ENCODE measurements at places on chromosomes 5 and 9.
A peak's percentile ranks its signal among the peaks of the same experiment; 100 is the strongest.

DNA sequence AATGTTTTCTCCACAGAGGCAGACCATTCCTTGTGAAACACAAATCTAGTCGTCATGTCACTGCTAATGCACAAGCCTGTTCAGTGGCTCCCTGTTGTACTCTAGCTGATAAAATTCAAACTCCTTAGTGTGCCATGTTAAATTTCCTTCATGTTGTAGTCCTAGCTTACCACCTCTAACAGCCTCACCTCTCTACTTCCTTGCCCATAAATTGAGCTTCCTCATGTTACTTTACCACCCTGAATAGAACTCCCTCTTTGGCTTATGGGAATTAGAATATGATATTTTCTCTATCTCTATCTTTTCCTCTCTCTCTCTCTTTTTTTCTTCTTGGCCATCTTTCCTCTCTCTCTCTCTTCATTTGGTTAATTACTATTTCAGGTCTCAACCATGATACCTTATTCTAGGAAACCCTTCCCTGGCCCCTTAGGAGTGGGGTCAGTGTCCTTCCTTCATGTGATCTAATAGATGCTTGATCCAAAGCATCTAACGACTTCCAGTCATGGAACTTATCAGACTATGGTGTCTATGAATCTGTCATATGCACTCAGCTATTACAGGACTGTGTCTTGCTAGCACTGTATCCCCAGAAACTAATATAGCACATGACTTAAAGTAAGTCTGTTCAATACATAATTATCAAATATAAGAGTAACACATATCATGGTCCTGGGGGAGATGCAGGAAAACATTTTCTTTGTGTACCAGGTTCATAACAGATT lies 31.5 kb upstream of the ALDH1A1 start:
- DNase-seq, result no peak

GRCh38 chr5:79582186-79582585 lies 30.1 kb upstream of the TENT2 start:
- DNase-seq, result no peak

- DNase-seq, result no peak
These were observed 104.4 kb downstream of the SMARCA2 start for GRCh38 chr9:2119566-2119965.

DNA sequence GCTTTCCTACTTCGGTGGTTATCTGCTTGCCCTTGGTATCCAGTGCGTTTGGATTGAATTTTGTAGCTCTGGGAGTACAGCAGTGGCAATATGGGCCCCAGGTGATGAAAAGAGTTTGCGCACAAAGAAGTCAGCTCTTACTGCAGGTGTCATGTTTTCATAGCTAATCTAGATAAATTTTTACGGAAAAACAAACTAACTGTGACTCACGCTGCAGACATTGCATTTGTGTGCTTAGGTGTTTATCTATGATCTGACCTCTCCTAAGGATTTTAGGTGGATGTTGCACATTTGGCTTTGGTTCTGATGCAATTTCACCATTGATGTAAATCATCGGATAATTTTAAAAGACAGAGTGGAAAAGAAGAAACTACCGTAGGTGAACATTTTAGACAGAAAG lies 92.1 kb downstream of the VCAN start:
- no peak for DNase-seq

DNA sequence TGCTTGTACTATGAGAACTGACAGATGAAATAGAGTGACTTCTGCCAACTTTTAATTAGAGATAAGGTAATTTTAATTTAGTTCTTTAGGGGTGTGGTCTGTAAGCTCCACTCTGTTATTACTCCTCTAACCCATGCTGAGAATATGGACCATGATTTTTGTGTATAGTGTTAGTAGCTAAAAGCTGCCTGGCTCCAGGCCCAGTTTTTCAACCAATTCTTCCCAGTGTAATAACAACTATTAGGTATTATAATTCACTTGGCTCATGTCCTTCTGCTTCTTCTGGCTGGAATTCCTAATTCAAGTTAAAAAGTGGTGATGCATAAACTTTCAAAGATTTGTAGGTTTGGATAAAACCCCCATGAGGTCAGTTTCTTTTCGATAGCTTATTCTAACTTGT lies 216.3 kb downstream of the ISL1 start:
- no peak for DNase-seq

GRCh38 chr9:131402073-131402472 lies 8.2 kb downstream of the PRRC2B start:
- DNase-seq, result no peak

- DNase-seq, result no peak
These were observed 775.6 kb upstream of the ACO1 start for GRCh38 chr9:31608881-31609280.

- peak; percentile 85 for DNase-seq
These were observed 11.8 kb upstream of the CXXC5 start for GRCh38 chr5:139636207-139636792.

- no peak for DNase-seq
These were observed 11.3 kb downstream of the OXCT1 start for GRCh38 chr5:41858890-41859289.

GRCh38 chr9:135146766-135147473 lies 59.5 kb downstream of the OLFM1 start:
- no peak for DNase-seq

DNA sequence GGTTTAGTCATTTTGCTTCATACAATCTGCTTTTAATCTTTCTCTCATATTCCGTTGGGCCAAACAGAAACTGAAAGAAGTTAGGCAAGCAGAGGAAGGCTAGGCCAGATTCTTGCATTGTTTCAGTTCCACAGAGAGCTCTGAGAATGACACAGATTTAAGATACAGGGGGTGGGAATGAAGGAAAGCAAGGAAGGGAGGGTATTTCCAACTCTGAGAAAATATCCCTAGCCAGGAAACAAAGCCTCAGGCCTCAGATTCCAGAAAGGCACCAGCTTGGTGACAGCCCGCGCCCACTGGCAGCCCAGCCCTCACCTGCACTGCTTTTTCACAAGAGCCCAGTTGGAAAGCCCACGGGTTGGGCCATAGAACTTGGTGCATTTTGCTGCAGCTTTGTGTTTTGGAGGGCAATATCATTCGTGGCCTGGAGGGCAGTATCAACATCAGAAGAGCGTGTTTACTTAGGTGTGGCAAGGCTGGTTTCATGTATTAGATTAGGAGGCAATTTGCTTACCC lies 63.5 kb downstream of the ENC1 start:
- peak; percentile 62 for DNase-seq

GRCh38 chr5:131104169-131104808 lies 60.8 kb downstream of the HINT1 start:
- no peak for DNase-seq

GRCh38 chr9:132806723-132807421 lies 71.2 kb downstream of the AK8 start:
- no peak for DNase-seq

DNA sequence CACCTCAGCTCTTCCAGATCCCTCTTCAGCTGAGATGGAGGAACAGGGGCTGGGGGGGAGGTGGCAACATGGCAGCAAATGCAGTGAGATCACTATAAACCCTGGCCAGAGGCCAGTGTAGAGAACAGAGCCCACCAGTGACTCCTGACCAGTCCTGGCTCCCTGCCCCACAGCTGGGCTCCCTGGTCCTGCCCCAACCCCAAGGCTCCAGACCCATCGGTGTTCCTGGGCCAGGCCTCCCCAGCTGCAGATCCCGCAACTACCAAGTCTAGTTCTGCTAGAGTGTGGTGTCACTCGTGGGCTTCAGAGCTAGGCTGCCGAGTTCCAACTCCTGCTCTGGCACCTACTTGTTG lies 16.8 kb downstream of the AKNA start:
- DNase-seq, result no peak

GRCh38 chr9:19027825-19028224 lies 5.2 kb downstream of the SAXO1 start:
- no peak for DNase-seq
